ENCODE measurements at places on chromosomes 13 and 19. TPM values are rescaled to one million over a fixed set of nuclear protein-coding genes. Genes with fewer than 3 reads are reported as not detected.

The ZNF585A gene
- 2.6 TPM for total RNA-seq

GRCh38 chr19:42313096-42313839 is at the start of gene TMEM145:
Gene TMEM145, plus strand, starts transcription at chr19:42313309. Its CDS starts 68 bp downstream, at chr19:42313377.
- DNase-seq, result no peak

- DNase-seq, result no peak
These were observed 118.7 kb downstream of the POSTN start for GRCh38 chr13:37479916-37480315.

DNA sequence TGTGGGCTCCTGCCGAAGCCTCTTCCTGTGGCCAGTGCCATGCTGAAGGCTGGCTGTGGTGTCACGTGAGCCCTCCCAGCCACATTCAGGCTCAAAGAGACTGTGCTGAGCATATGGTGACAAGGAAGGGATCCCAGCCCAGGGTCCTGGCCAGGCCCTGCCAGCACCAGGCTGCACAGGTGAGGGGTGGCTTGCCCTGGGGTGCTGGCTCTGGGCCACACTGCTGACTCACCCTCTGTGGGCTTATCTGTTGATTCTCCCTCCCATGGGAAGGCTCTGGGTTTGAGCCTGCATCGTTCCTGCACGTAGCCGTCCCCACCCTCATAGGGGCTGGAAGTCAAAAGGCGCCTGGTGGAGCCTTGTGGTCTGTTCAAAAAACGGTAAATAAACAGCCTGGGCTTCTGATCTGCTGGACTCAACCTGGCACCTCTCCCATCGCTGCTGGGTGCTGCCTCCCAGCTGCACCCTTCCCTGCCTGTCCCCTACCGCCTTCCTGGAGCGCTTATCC is 31.1 kb downstream of the DNM2 start:
- DNase-seq, result peak; percentile 73

- no peak for DNase-seq
These were observed 13.7 kb upstream of the NCCRP1 start for GRCh38 chr19:39183104-39183503.

The ATP8A2 gene
- not detected for total RNA-seq

- DNase-seq, result no peak
These were observed 458.7 kb downstream of the MYO16 start for GRCh38 chr13:109087916-109088623.

- no peak for DNase-seq
These were observed 6.0 kb downstream of the AKAP8L start for GRCh38 chr19:15412832-15413231.

DNA sequence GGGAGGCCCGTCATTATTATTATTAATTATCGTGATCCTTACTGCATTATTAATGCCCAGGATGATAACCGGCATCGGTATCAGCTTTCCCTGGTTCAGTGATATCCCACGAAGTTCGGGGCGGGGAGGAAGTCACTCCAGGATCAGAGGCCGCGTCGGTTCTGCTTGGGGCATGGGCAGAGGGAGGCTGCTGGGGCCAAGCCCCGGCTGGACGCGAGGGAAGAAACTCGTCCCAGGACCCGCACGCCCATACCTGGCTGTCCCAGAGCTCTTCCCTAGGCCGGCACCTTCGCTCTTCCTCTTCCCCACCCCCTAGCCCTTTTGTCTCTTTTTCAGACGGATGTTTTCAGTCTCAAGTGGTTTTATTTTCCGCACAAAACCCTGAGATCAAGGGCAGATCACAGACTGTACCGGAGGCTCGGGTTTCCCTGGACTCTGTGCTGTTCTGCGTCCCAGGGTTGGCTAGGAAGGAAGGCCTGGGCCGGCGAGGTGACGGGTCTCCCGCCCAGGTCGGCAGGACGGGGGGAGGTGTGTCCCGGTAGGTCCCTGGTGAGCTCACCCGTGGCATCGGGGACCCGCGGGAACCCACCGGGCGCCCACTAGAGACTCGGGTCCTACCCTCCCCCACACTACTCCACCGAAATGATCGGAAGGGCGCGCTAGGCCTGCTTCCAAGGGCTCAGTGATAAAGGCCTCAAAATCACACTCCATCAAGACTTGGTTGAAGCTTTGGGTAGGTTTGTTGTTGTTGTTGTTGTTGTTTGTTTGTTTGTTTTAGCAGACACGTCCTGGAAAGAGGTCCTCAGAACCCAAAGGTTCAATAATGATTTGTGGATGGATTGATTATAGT is 7.9 kb downstream of the ZIC2 start:
- DNase-seq, result no peak

GRCh38 chr13:27349458-27349857 is 75.0 kb upstream of the GTF3A start:
- no peak for DNase-seq

- DNase-seq, result no peak
These were observed 14.3 kb upstream of the ZNF429 start for GRCh38 chr19:21491146-21491545.

The SRRM5 gene
- total RNA-seq, result 0.35 TPM

The IRF3 gene
- total RNA-seq, result 50.1 TPM

The CEBPA gene
- 185 TPM for total RNA-seq

- no peak for DNase-seq
These were observed 269.1 kb upstream of the EDNRB start for GRCh38 chr13:78187781-78188180.

GRCh38 chr13:93522501-93522900 is 295.9 kb downstream of the GPC6 start:
- DNase-seq, result no peak

DNA sequence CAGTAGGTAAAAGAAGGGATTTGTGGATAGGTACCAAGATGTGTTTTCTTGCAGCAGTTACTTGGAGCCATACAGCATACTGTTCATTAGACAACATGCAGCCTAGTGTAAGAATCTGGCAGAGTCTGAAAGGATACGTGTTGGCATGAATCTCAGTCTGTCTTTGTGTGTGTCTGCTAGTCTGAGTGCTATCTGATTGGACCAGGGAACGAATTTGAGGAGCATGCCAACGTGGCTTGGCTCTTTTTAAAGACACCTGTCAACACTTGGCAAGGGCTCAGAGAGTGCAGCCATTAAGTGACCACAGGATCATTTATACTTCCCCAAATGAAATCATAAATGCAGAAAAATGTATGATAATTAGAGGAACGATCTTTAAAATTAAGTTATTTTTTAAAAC is 27.6 kb upstream of the ATXN8OS start:
- no peak for DNase-seq

GRCh38 chr19:17647071-17648020 is 40.8 kb downstream of the UNC13A start:
- no peak for DNase-seq

The TTC9B gene
- not detected for total RNA-seq

DNA sequence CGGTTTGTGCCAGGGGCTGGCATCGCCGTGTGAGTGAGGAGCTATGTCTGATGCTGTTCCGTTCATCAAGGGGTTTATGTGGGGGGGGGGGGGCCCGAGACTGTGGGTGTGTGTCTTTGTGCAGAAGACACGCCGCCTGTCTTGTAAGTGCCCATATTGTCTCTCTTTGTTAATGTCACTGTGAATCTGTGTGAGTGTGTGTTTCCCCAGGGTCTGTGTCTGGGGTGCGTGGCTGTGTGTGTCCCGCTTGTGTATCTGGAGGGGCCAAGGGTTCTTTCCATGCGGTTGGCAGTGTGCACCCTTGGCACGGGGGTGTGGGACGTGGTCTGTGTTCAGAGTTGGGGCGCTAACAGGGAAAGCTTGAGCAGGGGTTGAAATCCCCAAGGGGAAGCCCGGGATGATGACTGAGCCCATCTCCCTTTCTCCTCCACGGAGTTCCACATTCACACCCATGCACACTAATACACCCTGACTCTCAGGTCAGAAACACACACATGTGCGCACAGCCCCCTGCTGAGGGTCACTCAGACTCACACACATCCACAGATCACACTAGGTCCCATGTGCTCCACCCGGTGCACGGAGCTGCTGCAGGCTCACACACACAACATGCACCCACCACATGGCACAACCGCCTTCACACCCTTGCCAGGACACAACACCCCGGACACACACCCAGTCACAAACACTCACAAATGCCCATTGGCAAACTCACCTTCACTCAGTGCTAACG is 1.8 kb downstream of the NCAN start:
- DNase-seq, result no peak

The CAPN12 gene
- total RNA-seq, result 30.9 TPM

The NLRP9 gene
- total RNA-seq, result not detected

DNA sequence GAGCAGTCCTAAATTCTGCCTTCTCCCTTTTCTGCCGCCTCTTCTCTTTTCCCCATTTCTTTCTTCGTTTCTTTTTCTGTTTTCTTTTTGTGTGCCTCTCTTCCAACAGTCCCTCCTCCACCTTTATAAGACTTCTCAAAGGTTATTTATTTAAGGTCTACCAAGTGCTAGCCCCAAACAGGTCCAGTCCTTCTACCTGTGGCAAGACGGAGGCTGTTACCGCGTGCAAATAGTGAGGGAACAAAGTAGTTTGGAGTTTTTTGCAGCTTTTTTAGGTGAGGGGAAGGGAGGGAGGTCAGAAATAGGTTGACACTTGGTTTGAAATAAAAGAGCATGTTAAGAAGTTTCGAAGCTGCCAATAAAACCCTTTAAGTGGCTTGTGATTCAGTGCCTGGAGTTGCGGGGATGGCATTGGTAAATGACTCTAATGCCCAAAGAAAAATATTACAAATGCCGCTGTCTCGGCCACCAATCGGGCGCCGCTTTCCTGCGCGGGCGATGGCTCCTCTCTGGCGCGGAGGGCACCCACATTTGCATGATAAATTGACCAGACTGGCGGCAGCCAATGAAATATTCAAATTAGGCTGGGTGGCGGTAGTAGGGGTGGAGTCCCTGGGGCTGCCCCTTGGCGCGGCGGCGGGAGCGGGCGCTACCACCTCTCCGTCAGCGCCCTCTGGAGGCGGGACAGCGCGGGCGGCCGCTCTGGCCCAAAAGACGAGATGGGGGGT is 7.5 kb upstream of the TSHZ3 start:
- no peak for DNase-seq

The KIR3DL2 gene
- not detected for total RNA-seq

- no peak for DNase-seq
These were observed 126.5 kb downstream of the ZNF536 start for GRCh38 chr19:30498707-30499106.

The ZNF888 gene
- total RNA-seq, result 0.70 TPM

DNA sequence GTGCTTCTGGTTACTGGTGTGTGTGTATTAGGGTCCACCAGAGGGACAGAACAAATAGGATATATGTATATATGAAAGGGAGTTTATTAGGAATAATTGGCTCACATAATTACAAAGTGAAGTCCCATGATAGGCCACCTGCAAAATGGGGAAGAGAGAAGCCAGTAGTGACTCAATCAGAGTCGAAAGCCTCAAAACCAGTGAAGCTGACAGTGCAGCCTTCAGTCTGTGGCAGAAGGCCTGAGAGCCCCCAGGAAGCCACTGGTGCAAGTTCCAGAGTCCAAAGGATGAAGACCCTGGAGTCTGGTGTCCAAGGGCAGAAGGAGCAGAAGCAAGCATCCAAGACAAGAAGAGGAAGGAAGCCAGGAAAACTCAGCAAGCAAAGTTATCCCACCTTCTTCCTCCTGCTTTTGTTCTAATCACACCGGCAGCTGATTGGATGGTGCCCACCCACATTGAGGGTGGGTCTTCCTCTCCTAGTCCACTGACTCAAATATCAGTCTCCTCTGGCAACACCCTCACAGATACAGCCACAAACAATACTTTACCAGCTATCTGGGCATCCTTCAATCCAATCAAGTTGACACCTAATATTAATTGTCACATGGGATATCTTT is 21.7 kb upstream of the SCEL start:
- DNase-seq, result no peak

The ONECUT3 gene
- total RNA-seq, result 0.03 TPM

GRCh38 chr13:34634448-34634847 is 307.6 kb upstream of the NBEA start:
- no peak for DNase-seq

The RXFP2 gene
- total RNA-seq, result not detected

GRCh38 chr13:114288157-114288591 is 6.8 kb downstream of the UPF3A start:
- no peak for DNase-seq

- DNase-seq, result no peak
These were observed 53.7 kb downstream of the ATP7B start for GRCh38 chr13:51957377-51958216.

DNA sequence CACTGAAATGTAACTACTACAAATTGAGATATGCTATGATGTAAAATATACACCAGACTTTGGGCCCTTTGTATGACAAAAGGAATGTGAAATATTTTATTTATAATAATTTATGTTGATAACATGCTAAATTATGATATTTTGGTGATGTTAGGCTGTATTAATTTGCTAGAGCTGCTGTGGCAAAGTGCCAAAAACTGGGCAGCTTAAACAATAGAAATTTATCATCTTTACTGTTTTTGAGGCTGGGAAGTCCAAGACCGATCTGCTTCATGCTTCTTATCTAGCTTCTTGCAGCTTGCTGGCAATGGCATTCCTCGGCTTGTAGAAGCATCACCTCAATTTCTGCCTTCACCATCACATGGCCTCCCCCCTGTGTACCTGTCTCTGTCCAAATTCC is 245.0 kb downstream of the GPC5 start:
- no peak for DNase-seq

DNA sequence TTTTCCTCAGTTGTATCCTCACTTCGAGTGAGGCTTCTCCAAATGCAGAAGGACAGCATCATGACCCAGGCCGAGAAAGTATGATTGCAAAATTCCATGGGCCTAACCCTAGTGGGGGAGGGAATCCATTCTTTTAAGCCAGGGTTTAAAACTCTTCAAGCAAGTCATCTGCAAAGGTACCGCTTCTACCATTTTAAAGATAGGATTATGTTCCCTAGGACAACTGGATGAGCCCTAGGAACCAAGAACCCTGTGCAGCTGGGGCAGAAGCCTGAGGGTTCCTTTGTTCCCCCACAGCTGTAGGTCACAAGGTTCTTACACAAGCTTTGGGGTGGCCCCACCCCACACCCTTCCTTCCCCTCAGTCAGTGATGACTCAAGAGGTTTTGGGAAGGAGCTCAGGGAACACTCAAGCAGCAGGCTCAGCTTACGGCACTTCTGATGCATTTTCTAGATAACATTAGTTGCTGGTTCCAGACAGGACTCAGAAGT is 13.5 kb downstream of the ARL11 start:
- no peak for DNase-seq

The RPS19 gene
- total RNA-seq, result 519 TPM

- DNase-seq, result peak; percentile 65
These were observed 397 bp downstream of the DACT3 start for GRCh38 chr19:46660551-46661019.
